Ovary (tissue), 10 donors: ENCODE measurements at places on chromosomes 12 and 14. TPM values are rescaled to one million over a fixed set of nuclear protein-coding genes. Genes with fewer than 3 reads are reported as not detected.

- H3K36me3 ChIP-seq, result no peaks in the 10 kb centered on the region
- no peak for DNase-seq
- no peaks in the 10 kb centered on the region for H3K27me3 ChIP-seq
- peaks cover 2% of the 10 kb centered on the region for H3K4me1 ChIP-seq
- no peak overlapping the region for H3K4me3 ChIP-seq
- no peak overlapping the region for H3K27ac ChIP-seq
These were observed 25.5 kb upstream of the NPFF start for GRCh38 chr12:53532524-53533445.

ADSS1 gene
- 9.8 TPM for total RNA-seq

RNASE2 gene
- 1.0 TPM for total RNA-seq

KCNC2 gene
- not detected for total RNA-seq

TAS2R46 gene
- total RNA-seq, result 4.0 TPM

DNA sequence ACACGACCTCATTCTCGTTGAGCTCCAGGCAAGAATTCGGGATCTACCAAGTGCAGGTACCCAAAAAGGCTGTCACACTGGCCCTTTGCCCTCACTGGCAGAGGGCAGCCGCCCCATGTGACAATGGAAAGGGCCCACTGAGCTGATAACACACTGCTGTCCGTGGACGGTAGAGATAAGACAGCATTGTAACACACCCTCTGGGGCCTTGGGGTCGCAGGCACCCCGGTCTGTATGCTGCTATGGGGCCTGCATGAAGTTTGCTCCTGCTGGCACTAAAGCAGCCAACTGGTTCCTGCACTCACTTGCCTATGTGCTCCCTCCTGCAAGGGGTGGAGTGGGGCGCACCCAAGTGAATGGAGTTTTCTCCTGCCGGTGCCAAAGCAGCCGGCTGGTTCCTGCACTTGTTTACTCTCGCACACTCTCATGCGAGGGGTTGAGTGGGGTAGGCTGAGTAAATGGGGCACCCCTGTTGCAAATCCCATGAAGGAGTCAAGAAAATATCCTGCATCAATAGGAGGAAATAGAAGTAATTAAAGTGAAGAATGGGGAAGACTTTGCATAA lies 477.9 kb downstream of the ATP23 start:
- DNase-seq, result no peak
- H3K27ac ChIP-seq, result no peak overlapping the region
- no peaks in the 10 kb centered on the region for H3K4me1 ChIP-seq

GRCh38 chr14:100454437-100454836 lies 131.3 kb downstream of the SLC25A47 start:
- H3K27me3 ChIP-seq, result no peaks in the 10 kb centered on the region
- no peak overlapping the region for H3K27ac ChIP-seq
- H3K4me1 ChIP-seq, result no peaks in the 10 kb centered on the region

DNA sequence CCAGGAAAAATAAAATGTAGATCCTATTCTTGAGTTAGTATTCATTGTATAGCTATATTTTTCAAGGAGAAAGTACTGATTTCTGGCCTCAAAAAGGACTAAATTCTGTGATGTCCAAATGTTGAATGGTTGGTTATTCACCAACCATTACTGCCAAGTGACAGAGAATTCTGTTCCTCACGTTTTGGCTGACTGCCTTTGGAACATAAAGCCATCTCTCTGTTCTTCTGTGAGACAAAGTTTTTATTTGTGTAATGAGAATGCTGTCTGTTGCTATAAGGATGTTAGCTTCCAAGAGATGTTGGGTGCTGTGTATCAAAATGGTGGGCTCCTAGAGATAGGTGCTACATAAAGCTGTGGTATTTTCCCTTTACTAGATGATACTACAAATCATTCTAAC lies 9.3 kb downstream of the ZNF410 start:
- H3K27ac ChIP-seq, result no peak overlapping the region
- H3K4me3 ChIP-seq, result no peak overlapping the region
- no peaks in the 10 kb centered on the region for H3K4me1 ChIP-seq

RBP5 gene
- 1.2 TPM for total RNA-seq

SPX gene
- total RNA-seq, result 0.56 TPM

DNA sequence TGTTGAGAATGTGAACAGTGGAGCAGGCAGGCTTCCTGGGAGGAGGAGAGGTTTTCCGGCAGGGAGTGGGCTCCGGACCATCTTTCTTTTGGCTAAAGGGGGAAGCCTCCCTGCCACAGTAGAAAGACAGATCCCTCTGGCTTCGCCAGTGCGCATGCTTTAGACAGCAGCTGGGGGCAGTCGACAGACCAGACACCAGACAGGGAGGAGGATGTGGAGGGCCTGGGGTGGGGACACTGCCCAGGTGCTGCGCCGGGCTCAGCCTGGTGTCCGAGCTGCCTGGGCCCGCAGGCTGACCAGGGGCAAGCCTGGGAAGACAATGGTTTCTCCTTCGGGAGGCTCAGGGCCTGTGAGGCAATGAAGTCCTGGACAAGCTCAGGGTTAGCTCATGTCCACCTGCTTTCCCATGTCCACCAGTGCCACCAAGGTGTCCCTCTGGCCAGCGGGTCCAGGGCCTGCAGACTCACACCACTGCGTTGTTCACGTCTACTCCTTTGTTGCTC lies 67.3 kb downstream of the PRIMA1 start:
- H3K4me1 ChIP-seq, result no peaks in the 10 kb centered on the region
- H3K27me3 ChIP-seq, result no peaks in the 10 kb centered on the region
- no peak for DNase-seq
- no peak overlapping the region for H3K4me3 ChIP-seq

DNA sequence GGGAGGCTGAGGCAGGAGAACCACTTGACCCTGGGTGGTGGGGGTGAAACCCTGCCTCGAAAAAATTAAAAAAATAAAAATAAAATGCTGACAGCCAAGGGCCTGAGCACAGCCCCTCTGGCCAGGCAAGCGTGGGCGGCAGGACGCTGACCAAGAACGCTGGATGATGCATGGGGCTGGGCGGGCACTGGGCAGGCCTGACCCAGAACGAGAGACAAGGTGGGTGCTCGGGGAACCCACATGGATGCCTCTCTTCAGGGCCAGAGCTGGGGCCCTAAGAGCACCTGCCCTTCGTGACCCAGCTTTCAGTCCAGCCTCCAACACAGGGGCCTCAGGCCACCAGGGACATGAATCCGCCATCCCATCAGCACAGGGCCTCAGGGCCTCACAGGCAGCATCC lies 11.3 kb downstream of the GALNT9 start:
- H3K27me3 ChIP-seq, result no peaks in the 10 kb centered on the region
- no peaks in the 10 kb centered on the region for H3K4me1 ChIP-seq
- no peaks in the 10 kb centered on the region for H3K36me3 ChIP-seq
- no peak for DNase-seq
- no peak overlapping the region for H3K4me3 ChIP-seq

DNA sequence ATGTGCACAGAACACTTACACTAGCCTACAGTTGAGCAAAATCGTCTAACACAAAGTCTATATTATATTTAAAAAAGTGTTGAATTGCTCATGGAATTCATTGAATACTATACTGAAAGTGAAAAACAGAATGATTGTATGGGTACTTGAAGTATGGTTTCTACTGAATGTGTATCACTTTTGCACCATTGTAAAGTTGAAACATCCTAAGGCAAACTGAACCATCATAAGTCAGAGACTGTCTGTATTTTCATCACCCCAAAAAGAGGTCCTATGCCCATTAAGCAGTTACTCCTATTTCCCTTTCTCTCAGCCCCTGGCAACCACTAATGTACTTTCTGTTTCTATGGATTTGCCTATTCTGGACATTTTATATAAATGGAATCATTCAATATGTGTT lies 4.4 kb upstream of the AMIGO2 start:
- no peak overlapping the region for H3K27ac ChIP-seq
- H3K4me3 ChIP-seq, result no peak overlapping the region
- no peaks in the 10 kb centered on the region for H3K36me3 ChIP-seq

DNA sequence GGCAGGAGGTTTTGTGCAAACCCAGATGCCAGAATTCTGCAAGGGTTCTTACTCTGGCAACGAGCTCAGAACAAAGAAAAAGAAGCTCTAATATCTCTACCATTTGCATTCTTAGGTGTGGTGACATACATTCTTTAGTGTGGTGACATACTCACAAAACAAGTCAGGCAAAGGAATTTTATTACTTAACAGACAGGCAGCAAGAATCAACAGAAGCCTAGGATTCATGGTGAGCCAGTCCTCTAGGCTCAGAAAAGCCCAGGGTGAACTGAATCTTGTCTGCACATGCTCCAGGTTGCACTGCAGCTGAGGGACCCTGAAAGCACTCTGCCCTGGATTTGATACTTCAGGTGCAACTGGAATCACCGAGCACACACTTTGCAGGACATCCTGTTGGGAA lies 122.4 kb upstream of the PTPRQ start:
- DNase-seq, result no peak
- H3K27me3 ChIP-seq, result no peaks in the 10 kb centered on the region
- no peaks in the 10 kb centered on the region for H3K36me3 ChIP-seq
- H3K27ac ChIP-seq, result no peak overlapping the region

DNA sequence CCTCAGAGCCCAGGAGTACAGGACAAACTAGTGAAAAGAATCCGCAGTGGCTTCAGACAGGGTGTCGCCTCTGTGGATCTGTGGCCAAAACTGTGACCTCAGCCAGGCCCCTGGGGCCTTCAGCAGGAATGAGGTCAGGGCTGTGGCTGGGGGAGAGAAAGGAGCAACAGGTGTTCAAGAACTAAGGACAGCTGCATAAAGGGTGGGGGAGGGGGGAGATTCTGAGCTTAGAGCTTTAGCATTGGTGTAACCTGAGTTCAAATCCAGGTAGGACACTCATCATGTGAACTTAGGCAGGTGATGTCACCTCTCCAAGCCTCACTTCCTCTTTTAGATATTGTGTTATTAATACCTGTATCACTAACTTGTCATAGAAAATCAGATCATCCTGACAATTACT lies 40.9 kb upstream of the CORO1C start:
- peaks cover 14% of the 10 kb centered on the region for H3K4me1 ChIP-seq
- DNase-seq, result no peak
- H3K27ac ChIP-seq, result no peak overlapping the region
- no peak overlapping the region for H3K4me3 ChIP-seq

GRCh38 chr12:29054858-29055663 lies 94.0 kb upstream of the FAR2 start:
- no peak for DNase-seq
- no peak overlapping the region for H3K27ac ChIP-seq
- no peak overlapping the region for H3K4me3 ChIP-seq
- H3K27me3 ChIP-seq, result no peaks in the 10 kb centered on the region

GRCh38 chr12:89073027-89073398 lies 279.3 kb downstream of the DUSP6 start:
- H3K4me1 ChIP-seq, result no peaks in the 10 kb centered on the region
- H3K36me3 ChIP-seq, result no peaks in the 10 kb centered on the region
- H3K27ac ChIP-seq, result no peak overlapping the region
- no peak for DNase-seq

ANKRD33 gene
- not detected for total RNA-seq

GRCh38 chr12:24997970-24998582 lies 49.2 kb upstream of the BCAT1 start:
- H3K27me3 ChIP-seq, result no peaks in the 10 kb centered on the region
- H3K4me1 ChIP-seq, result peaks cover 1% of the 10 kb centered on the region
- no peak for DNase-seq
- no peak overlapping the region for H3K27ac ChIP-seq
- no peaks in the 10 kb centered on the region for H3K36me3 ChIP-seq
- H3K4me3 ChIP-seq, result no peak overlapping the region

HOXC13 gene
- not detected for total RNA-seq

SIX6 gene
- total RNA-seq, result not detected

- H3K4me3 ChIP-seq, result no peak overlapping the region
- H3K4me1 ChIP-seq, result peaks cover 21% of the 10 kb centered on the region
- no peaks in the 10 kb centered on the region for H3K36me3 ChIP-seq
- H3K27ac ChIP-seq, result no peak overlapping the region
These were observed 24.9 kb upstream of the BCDIN3D start for GRCh38 chr12:49867570-49868341.

DNA sequence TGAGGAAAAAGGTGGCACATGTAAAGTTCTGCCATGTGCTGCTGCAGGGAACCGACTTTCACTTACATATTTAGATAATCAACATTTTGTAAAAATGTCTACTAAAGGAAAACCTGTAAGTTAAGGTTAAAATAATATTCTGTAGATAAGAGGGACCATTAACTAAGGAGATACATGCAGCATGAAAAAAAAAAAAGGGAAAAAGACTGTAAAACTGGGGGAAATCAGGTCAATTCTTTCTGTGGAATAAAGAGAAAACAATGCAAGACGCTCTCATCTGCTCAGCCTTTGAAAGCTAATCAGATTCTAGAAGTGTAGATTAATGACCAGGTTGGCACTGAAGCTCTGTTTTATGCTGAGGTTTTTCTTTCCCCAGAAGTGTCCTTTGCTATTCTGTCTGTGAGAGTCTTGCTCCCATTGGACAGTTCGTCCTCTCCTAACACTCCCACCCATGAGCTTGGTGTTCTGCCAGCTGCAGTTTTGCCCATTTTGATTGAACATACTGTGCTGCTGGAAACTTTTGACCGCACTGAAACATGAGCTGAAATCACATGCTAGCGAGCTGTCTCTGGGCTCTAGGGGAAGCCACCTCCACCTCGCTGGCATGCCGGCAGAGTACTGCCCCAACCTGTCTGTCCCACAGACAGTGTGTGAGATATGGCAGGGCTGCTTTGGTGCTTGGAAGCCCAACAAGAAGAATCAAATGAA lies 39.7 kb downstream of the PPTC7 start:
- no peaks in the 10 kb centered on the region for H3K36me3 ChIP-seq
- H3K4me1 ChIP-seq, result peaks cover 7% of the 10 kb centered on the region
- no peak overlapping the region for H3K4me3 ChIP-seq
- H3K27me3 ChIP-seq, result no peaks in the 10 kb centered on the region

LRRC43 gene
- 1.9 TPM for total RNA-seq
